ENCODE measurements at places on chromosomes 1 and 21. TPM values are rescaled to one million over a fixed set of nuclear protein-coding genes. Genes with fewer than 3 reads are reported as not detected.

SH3D21 gene
- total RNA-seq = 4.8 TPM

AMY2A gene
- not detected for total RNA-seq

PEX10 gene
- 25.4 TPM for total RNA-seq

FMOD gene
- total RNA-seq = not detected

- DNase-seq = no peak
These were observed 208.7 kb downstream of the SIPA1L2 start for GRCh38 chr1:232421143-232421796.

MTHFR gene
- total RNA-seq = 27.2 TPM

ZNF697 gene
- total RNA-seq = 13.3 TPM
